ENCODE measurements at places on chromosomes 1 and 21.

GRCh38 chr21:35326677-35327076 is 277.6 kb upstream of the RUNX1 start:
- peaks cover 10% of the 10 kb centered on the region for H3K4me1 ChIP-seq
- H3K36me3 ChIP-seq: no peaks in the 10 kb centered on the region
- no peak overlapping the region for H3K27ac ChIP-seq
- no peak overlapping the region for H3K4me3 ChIP-seq
- H3K27me3 ChIP-seq: no peaks in the 10 kb centered on the region

GRCh38 chr1:76868154-76868882 is 1.0 kb downstream of the ST6GALNAC5 start:
- peak; percentile 47 for DNase-seq
- H3K27me3 ChIP-seq: peaks cover 3% of the 10 kb centered on the region
- no peak overlapping the region for H3K27ac ChIP-seq
- H3K4me3 ChIP-seq: peak overlapping the region; percentile 91

DNA sequence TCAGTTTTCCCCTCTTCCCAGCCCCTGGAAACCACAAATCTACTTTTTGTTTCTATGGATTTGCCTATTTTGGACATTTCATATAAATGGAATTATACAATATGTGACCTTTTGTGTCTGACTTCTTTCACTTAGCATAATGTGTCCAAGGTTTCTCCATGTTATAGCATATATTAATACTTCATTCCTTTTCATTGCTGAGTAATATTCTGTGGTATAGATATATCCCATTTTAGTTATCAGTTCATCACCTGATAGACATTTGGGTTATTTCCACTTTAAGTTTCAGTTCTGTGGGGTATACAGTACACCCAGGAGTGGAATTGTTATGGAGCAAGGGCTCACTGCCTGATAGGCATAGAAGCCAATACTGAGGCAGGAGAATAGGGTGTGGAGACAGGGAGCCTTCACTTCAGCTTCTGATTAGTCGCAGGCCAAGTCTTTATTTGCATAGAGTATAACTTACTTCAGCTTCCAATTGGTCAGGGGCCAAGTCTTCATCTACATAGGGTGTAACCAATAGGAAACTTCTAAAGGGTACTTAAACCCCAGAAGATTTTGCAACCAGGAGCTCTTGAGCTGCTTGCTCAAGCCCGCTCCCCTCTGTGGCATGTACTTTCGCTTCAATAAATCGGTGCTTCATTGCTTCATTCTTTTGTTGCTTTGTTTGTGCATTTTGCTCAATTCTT is 8.3 kb upstream of the NVL start:
- no peak overlapping the region for H3K4me3 ChIP-seq
- peaks cover 2% of the 10 kb centered on the region for H3K4me1 ChIP-seq
- H3K27ac ChIP-seq: no peak overlapping the region
- H3K27me3 ChIP-seq: peaks cover 2% of the 10 kb centered on the region

- no peak for DNase-seq
- H3K4me1 ChIP-seq: peaks cover 4% of the 10 kb centered on the region
- H3K36me3 ChIP-seq: peaks cover 8% of the 10 kb centered on the region
Measured at GRCh38 chr1:43847290-43847689, 86.3 kb upstream of the ARTN start.

DNA sequence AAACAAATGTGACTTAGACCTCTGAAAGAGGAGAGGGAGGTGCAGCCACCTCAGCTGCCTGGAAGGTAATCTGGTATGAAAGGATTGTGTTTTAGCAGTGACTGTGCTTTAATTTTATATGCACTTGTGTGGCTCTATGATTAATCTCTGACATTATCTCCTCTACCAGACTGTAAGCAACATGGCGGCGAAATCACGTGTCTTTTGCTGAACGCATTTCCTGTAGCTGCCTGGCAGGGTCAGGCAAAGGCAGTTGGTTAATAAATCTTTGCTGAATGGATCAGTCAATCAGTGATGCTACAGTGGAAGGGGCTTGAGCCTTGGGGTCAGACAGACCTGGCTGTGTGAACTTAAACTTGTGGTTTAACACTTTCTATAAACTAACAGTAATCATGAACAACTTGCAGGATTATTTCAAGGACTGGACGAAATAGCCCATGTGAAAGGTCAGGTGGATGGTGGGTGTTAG is 96.9 kb downstream of the ADSS2 start:
- no peaks in the 10 kb centered on the region for H3K27me3 ChIP-seq
- H3K27ac ChIP-seq: no peak overlapping the region
- no peak for DNase-seq

DNA sequence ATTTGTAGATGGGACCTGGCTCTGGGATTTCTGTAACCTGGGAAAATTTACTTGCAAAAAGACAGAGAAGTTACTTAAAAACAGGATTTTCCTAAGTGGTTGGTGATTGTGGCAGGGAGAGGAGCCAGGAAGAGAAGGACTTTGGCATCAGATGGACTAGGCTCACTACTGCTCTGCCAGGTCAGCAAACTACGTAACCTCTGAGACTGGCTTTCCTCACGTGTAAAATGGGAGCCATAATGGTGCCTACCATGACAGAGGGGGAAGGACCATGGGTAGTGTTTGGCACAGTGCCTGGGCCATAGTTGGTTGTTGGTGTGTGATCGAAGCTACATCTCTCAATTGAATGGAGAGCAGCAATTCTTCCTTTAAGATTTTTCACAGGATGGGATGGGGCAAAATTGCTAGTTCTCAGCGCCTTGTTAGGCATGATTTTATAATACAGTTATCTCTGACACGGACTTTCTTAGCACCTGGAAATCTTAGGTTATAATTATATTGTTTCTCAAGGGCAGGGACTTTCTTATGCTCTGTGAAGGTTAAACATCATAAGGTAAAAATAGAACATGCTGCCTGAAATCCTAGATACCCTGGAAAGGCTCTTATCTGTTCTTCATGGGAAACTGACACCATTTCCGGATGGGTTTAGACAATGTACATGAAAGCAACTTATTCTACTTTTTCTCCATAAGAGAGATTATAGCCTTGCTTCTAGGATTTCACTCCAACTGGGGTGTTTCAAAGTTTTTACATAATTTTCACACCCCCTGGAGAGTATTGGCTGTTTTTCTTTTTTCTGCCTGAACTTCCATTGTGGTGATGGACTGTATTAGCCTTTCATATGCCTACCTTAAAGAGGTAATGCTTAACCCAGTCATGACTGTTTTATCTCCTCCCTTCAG is 10.9 kb downstream of the ROR1 start:
- peaks cover 23% of the 10 kb centered on the region for H3K4me1 ChIP-seq
- DNase-seq: no peak
- no peak overlapping the region for H3K27ac ChIP-seq
- no peak overlapping the region for H3K4me3 ChIP-seq
- H3K36me3 ChIP-seq: no peaks in the 10 kb centered on the region

GRCh38 chr1:178262120-178262500 is 168.2 kb downstream of the RASAL2 start:
- H3K36me3 ChIP-seq: no peaks in the 10 kb centered on the region
- H3K4me3 ChIP-seq: no peak overlapping the region
- H3K27ac ChIP-seq: peak overlapping the region; percentile 89
- DNase-seq: no peak
- H3K4me1 ChIP-seq: peaks cover 17% of the 10 kb centered on the region
- peaks cover 5% of the 10 kb centered on the region for H3K27me3 ChIP-seq

GRCh38 chr1:205769641-205770365 is 5.5 kb downstream of the RAB29 start:
- peaks cover 8% of the 10 kb centered on the region for H3K4me1 ChIP-seq
- no peak for DNase-seq
- no peak overlapping the region for H3K27ac ChIP-seq
- H3K4me3 ChIP-seq: peak overlapping the region; percentile 32

- peaks cover 3% of the 10 kb centered on the region for H3K4me1 ChIP-seq
- H3K27me3 ChIP-seq: peaks cover 6% of the 10 kb centered on the region
- no peak overlapping the region for H3K27ac ChIP-seq
- H3K4me3 ChIP-seq: no peak overlapping the region
- peak; percentile 32 for DNase-seq
- H3K36me3 ChIP-seq: no peaks in the 10 kb centered on the region
Measured at GRCh38 chr1:22318279-22318981, 133.2 kb upstream of the ZBTB40 start.

GRCh38 chr1:24142546-24143534 is at the start of gene IL22RA1:
Gene IL22RA1, minus strand, starts transcription at chr1:24143140. Its CDS starts 58 bp downstream, at chr1:24143082.
- no peak for DNase-seq
- no peak within 1 kb of the TSS for H3K4me3 ChIP-seq
- no peaks in the 10 kb centered on the region for H3K36me3 ChIP-seq
- no peaks in the 10 kb centered on the region for H3K27me3 ChIP-seq
- peaks cover 13% of the 10 kb centered on the region for H3K4me1 ChIP-seq

DNA sequence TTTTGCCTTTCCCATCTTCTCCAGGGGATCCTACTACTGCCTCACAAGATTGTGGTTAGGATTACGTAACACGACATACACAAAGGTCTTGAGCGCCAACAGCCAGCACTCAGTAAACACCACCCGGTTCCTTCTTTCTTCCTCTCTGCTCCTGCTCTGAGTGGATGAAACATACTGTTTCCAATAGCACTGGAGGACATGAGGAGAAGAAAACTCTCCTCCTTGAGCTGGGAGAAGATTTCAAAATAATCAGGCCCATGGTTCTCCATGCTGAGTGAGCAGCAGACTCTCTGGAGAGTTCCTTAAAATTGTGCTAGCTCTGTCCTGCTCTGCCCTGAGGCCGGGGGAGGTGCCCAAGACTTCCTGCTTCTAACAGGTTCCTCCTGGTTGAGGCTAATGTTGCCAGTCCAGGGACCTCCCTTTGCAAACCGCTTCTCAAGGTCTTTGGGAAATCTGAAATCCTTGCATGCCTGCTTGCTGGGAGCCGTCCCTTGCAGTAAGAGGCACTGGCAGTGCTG is 29.4 kb upstream of the MX1 start:
- DNase-seq: no peak
- no peak overlapping the region for H3K27ac ChIP-seq
- peaks cover 12% of the 10 kb centered on the region for H3K4me1 ChIP-seq
- H3K4me3 ChIP-seq: no peak overlapping the region
- H3K27me3 ChIP-seq: peaks cover 7% of the 10 kb centered on the region

- H3K4me3 ChIP-seq: no peak overlapping the region
- H3K4me1 ChIP-seq: no peaks in the 10 kb centered on the region
- H3K27ac ChIP-seq: no peak overlapping the region
Measured at GRCh38 chr1:208335371-208336136, 91.4 kb upstream of the PLXNA2 start.

- peaks cover 23% of the 10 kb centered on the region for H3K36me3 ChIP-seq
- no peak for DNase-seq
- H3K4me3 ChIP-seq: no peak overlapping the region
- peaks cover 18% of the 10 kb centered on the region for H3K4me1 ChIP-seq
- H3K27ac ChIP-seq: no peak overlapping the region
Measured at GRCh38 chr21:34820051-34820450, 151.3 kb downstream of the CLIC6 start.

DNA sequence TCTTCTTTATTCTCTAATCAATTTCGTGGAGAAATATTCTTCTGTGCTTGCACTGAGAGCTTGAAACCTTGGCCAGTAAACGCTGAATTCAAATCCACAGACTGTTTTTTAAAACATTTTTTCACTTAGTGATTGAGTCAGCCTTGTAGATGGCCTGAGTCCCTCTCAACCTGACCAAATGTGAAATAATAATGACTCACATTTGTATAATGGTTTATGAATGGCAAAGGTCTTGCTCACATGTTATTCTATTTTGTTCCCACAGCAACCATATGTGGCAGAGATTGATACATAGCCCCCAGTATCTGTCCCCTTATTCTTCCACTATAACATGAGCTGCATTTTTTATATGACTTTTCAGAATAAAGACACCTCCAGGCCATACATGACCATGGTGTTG is 47.8 kb upstream of the CCDC190 start:
- peaks cover 4% of the 10 kb centered on the region for H3K36me3 ChIP-seq
- DNase-seq: no peak
- H3K27ac ChIP-seq: no peak overlapping the region
- no peak overlapping the region for H3K4me3 ChIP-seq

DNA sequence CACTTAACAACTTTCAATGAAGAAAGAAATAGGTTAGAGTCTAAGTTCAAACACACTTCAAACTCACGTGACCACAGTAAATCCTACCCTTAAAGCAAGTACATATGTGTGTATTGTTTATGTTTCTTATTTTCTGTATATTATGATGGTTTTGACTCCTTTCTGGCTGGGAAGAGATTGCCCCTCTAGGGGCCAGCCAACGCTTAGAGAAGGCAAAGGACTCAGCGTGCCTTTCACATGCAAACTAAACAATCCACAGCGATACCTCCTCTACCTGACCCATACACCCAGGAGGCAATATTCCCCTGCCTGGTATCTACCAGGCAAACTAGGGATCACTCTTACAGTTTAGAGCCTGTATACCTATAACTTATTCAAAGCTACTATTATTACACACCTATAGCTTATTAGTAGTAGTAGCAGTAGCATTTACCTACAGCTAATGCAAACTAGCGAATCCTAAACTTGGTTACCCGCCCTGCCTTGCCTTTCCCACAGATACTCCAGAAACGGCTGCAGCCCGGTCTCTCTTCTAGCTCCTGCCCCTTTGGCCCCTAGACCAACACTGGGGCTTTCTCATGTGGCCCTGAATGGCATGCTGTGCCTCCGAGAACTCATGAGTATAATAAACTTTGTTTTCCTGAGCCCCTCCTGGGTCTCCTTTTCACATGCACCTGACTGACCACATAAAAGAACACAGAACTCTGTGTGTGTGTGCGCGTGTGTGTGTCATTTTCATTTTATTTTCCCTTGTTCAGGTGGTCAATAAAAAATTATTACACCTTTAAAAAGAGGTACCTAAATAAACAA is 14.0 kb downstream of the NRIP1 start:
- no peak overlapping the region for H3K27ac ChIP-seq
- peaks cover 13% of the 10 kb centered on the region for H3K36me3 ChIP-seq
- peaks cover 48% of the 10 kb centered on the region for H3K4me1 ChIP-seq
- DNase-seq: no peak

GRCh38 chr1:201298396-201299381 is 15.4 kb downstream of the PKP1 start:
- no peaks in the 10 kb centered on the region for H3K36me3 ChIP-seq
- no peak overlapping the region for H3K4me3 ChIP-seq
- H3K4me1 ChIP-seq: peaks cover 19% of the 10 kb centered on the region
- no peak overlapping the region for H3K27ac ChIP-seq

DNA sequence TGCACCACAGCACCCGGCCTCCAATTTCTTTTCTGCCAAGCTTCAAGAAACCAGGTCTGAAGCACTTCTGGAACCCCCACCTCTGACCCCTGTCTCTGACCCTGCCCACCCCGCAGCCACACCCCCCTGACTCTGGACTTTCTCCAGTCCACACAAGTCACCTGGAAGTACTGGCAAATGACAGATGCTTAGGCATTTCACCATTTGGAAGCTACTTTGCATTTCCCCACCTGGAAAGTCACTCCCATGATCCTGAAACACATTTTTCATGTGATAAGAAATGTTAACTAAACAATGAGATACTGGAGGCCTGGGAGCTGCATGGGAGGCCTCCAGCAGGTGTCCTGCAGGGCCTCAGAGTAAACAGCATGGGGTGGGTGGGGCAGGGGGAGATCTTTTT is 45.7 kb downstream of the NTPCR start:
- DNase-seq: no peak
- no peak overlapping the region for H3K4me3 ChIP-seq
- no peaks in the 10 kb centered on the region for H3K27me3 ChIP-seq

- peaks cover 26% of the 10 kb centered on the region for H3K4me1 ChIP-seq
- DNase-seq: no peak
- H3K4me3 ChIP-seq: peak overlapping the region; percentile 17
- H3K27ac ChIP-seq: peak overlapping the region; percentile 32
- H3K36me3 ChIP-seq: no peaks in the 10 kb centered on the region
Measured at GRCh38 chr1:205287767-205288559, 33.6 kb downstream of the NUAK2 start.

All from endothelial cell (in vitro differentiated cells).